Aorta (tissue), 5 donors: ENCODE measurements at places on chromosomes 16 and 17. TPM values are rescaled to one million over a fixed set of nuclear protein-coding genes. Genes with fewer than 3 reads are reported as not detected.

OR1F1 gene
- total RNA-seq, result not detected

DUSP14 gene
- total RNA-seq, result 9.7 TPM

RAP1GAP2 gene
- 7.7 TPM for total RNA-seq

SSTR5 gene
- total RNA-seq, result not detected

NTN3 gene
- total RNA-seq, result not detected

GNGT2 gene
- 1.8 TPM for total RNA-seq

NPIPA8 gene
- total RNA-seq, result 1.7 TPM

RAC3 gene
- total RNA-seq, result not detected

KRT16 gene
- total RNA-seq, result 0.30 TPM

ENPP7 gene
- total RNA-seq, result not detected

DNA sequence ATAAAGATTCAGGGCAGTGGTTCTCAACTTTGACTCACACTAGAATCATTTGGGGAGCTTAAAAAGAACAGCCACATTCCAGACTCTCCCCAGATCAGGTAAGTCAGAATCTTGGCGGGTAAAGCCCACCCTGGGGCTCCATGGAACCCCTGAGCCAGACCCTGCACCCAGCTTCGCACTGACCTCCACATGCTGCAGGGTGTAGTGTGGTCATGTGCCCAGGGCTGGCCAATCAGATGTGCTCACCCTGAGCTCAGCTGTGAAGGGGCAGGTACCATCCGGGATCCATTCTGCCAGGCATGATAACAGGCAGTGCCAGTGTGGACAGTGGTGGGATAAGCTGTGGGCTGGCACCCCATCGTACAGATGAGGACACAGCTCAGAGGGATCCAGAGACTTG is 28.1 kb upstream of the MED9 start:
- no peak for DNase-seq
- no peaks in the 10 kb centered on the region for H3K27me3 ChIP-seq
- no peaks in the 10 kb centered on the region for H3K4me1 ChIP-seq
- no peak overlapping the region for H3K4me3 ChIP-seq

DNA sequence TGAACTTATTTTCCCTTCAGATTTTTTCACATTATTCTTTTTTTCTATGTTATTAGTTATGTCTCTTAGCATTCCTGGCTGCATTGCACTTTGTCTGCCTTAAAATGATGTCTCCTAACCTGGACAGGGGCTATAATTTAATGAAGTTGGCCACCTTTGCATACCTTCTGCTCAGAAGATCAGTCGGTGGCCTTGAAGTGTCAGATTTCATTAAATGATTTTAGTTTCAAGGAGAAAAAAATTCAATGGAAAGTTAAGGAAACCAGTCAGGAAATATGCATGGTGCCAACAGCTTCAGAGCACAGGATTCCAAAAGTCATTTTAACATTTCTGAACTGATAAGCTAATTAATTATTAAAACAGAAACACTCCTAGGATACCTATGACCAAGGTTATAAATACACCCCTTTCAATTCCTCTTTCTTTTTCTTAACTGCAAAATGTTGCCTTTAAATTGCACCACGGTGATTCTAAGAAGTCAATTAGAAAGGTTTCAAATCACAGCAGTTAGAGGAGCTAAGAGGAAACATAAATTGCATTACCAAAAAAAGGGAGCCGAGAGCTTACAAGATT is 533.4 kb downstream of the KCNJ2 start:
- H3K36me3 ChIP-seq, result no peaks in the 10 kb centered on the region
- H3K27ac ChIP-seq, result no peak overlapping the region
- no peaks in the 10 kb centered on the region for H3K27me3 ChIP-seq
- H3K4me1 ChIP-seq, result no peaks in the 10 kb centered on the region
- H3K4me3 ChIP-seq, result no peak overlapping the region

DNA sequence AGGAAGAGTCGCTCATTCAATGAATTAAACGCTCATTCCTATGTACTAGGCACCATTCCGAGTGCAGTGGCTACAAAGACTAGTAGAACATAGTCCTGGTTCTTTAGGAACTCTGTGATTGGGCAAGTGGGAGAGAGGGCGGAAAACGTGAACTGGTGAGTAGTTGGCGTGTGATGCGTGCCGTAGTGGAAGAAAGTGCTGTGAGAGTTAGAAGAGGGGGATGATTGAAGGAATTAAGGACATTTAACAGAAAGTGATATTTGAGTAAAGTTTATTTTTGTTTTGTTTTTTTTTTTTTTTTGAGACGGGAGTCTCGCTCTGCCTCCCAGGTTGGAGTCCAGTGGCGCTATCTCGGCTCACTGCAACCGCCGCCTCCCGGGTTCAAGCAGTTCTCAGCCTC is 7.9 kb upstream of the SLFN14 start:
- no peaks in the 10 kb centered on the region for H3K27me3 ChIP-seq
- H3K36me3 ChIP-seq, result no peaks in the 10 kb centered on the region
- H3K4me3 ChIP-seq, result peak overlapping the region; percentile 96
- no peak for DNase-seq
- H3K4me1 ChIP-seq, result peaks cover 5% of the 10 kb centered on the region
- H3K27ac ChIP-seq, result no peak overlapping the region

GRCh38 chr16:78659668-78660217 is 560.3 kb downstream of the WWOX start:
- no peak for DNase-seq
- no peak overlapping the region for H3K27ac ChIP-seq
- no peaks in the 10 kb centered on the region for H3K36me3 ChIP-seq
- no peak overlapping the region for H3K4me3 ChIP-seq
- no peaks in the 10 kb centered on the region for H3K4me1 ChIP-seq

DNA sequence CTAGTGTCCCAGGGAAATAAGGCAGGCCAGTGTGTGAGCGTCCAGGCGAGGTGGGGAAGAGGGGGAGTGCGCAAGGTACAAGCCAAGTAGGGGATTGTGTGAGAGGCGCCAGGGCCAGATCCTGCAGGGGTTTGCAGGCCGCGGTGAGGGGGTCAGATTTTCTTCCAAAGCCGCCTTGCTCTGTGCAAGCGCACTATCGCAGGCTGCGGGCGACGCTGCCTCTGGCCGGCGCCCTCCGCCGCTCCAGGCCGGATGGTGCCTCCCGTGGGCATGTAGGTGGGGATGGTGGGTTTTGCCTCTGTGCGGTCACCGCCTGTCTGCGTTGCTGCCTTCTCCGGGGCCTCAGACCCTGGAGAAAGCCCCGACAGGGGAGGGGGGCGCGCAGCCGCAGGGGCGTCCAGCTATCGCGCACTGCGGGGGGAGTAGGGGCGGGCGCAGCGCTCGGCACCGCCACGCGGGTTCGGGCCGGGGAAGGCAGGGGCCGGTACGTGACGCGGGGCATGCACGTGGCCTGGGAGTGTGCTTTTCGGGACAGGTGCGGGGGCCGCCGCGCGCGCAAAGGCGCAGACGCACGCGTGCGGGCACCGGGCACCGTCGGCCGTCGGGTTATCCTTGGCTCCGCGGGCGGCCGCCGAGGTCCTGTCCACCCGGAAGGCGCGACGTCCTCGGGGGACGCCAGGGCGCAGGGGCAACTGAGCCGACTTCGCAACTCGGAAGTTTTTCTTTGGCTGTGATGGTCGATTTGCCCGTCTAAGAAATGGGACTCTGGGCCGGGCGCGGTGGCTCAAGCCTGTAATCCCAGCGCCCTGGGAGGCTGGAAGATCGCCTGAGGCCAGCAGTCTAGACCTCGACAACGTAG is 1.1 kb upstream of the HAPSTR1 start:
- H3K4me1 ChIP-seq, result peaks cover 2% of the 10 kb centered on the region
- no peaks in the 10 kb centered on the region for H3K36me3 ChIP-seq
- no peak overlapping the region for H3K27ac ChIP-seq
- H3K4me3 ChIP-seq, result peak overlapping the region; percentile 44
- peak; percentile 84 for DNase-seq
- peaks cover 2% of the 10 kb centered on the region for H3K27me3 ChIP-seq

DNA sequence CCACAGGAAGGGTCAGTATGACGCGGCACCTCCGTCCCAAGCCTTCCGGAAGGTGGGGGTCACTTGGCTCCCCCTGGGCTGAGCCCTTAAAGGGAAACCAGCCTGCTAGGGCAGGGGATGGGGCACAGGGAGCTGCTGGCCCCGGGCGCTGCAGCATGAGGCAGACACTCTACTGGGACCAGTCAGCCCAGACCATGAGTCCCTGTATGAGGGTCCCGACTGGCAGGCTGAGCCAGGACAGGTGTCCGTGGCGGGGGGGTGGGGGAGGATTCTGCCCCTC is 43.4 kb upstream of the ZC3H18 start:
- no peaks in the 10 kb centered on the region for H3K4me1 ChIP-seq
- no peak overlapping the region for H3K4me3 ChIP-seq
- DNase-seq, result no peak
- H3K27ac ChIP-seq, result no peak overlapping the region
- H3K27me3 ChIP-seq, result no peaks in the 10 kb centered on the region

- no peak overlapping the region for H3K27ac ChIP-seq
- no peaks in the 10 kb centered on the region for H3K4me1 ChIP-seq
- DNase-seq, result no peak
- H3K36me3 ChIP-seq, result no peaks in the 10 kb centered on the region
- no peak overlapping the region for H3K4me3 ChIP-seq
These were observed 223.9 kb downstream of the TANC2 start for GRCh38 chr17:63189930-63190329.

DNA sequence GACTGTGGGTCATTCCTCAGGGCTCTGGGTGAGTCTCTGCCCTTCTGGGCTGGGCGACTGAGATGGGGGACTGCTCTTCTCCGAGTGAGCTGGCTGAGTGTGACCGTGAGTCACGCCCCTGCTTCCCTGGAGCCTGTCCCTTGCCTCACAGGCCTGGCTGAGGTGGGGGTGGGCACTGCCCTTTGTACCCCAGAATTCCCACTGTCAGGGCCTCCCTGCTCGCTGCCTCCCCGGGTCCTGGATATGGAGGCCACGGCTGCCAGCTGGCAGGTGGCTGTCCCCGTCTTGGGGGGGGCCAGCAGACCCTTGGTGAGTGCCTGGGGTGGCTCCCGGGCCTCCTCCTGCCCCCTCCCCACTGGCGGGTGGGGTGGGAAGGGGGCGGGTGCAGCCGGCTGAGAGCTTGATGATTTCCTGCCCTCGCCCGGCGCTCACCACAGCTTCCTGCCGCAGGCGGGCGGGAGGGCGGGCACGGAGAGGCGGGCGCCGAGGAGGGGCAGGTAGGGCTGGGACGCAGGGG is at the start of gene LAT:
Gene LAT, plus strand, starts transcription at position 434 of the 517 bp plus-strand sequence. CDS start 366 bp downstream, outside the sequence.
- no peaks in the 10 kb centered on the region for H3K27me3 ChIP-seq
- no peaks in the 10 kb centered on the region for H3K4me1 ChIP-seq
- H3K36me3 ChIP-seq, result no peaks in the 10 kb centered on the region
- no peak within 1 kb of the TSS for H3K4me3 ChIP-seq
- H3K27ac ChIP-seq, result no peak within 1 kb of the TSS
- DNase-seq, result no peak

- no peak overlapping the region for H3K4me3 ChIP-seq
- no peaks in the 10 kb centered on the region for H3K36me3 ChIP-seq
- no peaks in the 10 kb centered on the region for H3K27me3 ChIP-seq
- no peaks in the 10 kb centered on the region for H3K4me1 ChIP-seq
These were observed 116.1 kb upstream of the C16orf82 start for GRCh38 chr16:26950636-26951035.

GRCh38 chr16:77424871-77425604 is 9.8 kb downstream of the ADAMTS18 start:
- no peaks in the 10 kb centered on the region for H3K27me3 ChIP-seq
- H3K4me1 ChIP-seq, result no peaks in the 10 kb centered on the region
- DNase-seq, result no peak
- no peak overlapping the region for H3K27ac ChIP-seq
- no peak overlapping the region for H3K4me3 ChIP-seq
- no peaks in the 10 kb centered on the region for H3K36me3 ChIP-seq

GRCh38 chr17:28466521-28467048 is 6.9 kb upstream of the SLC13A2 start:
- H3K4me1 ChIP-seq, result no peaks in the 10 kb centered on the region
- no peak for DNase-seq
- H3K27me3 ChIP-seq, result no peaks in the 10 kb centered on the region
- no peak overlapping the region for H3K27ac ChIP-seq
- H3K36me3 ChIP-seq, result no peaks in the 10 kb centered on the region

GRCh38 chr16:49092704-49093103 is 188.9 kb downstream of the CBLN1 start:
- no peak overlapping the region for H3K27ac ChIP-seq
- no peaks in the 10 kb centered on the region for H3K36me3 ChIP-seq
- no peak for DNase-seq
